ENCODE measurements at places on chromosomes 3 and 15.

DNA sequence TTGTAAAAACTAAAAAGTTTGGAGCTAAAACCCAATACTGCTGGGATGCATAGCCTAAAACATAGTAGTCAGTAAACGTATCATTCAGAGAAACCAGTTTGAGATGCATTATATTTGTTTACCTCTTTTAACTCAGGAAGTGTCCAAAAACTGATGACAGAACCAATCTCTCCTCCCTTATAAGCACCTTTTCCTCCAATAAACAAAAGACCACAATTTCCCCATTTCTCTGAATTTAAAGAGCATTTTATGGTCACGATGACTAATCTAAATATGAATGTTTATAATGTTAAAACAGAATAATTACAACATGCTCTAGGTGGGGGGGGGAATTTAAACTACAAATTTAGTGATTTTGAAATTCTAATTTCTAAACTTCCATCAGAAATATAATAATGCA lies 58.5 kb downstream of the CEP63 start:
- DNase-seq, result no peak

DNA sequence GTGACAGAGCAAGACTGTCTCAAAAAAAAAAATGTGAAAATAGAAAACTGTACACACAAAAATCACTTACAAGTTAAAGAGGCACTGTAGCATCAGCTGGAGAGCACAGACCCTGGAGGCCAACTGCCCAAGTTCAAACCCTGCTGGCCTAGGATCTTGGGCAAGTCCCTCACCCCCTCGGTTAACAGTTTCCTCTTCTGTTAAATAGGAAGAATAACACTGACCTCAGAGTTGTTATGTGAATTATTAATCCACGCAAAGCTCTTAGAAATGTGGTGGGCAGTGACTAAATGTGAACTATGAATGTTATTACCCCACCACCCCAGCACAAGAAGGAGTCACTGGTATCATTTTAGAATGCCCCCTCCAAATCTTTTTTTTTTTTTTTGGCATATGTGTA lies 11.2 kb downstream of the CIB1 start:
- no peak for DNase-seq

- no peak for DNase-seq
These were observed 36.9 kb downstream of the RFTN1 start for GRCh38 chr3:16476636-16477035.

DNA sequence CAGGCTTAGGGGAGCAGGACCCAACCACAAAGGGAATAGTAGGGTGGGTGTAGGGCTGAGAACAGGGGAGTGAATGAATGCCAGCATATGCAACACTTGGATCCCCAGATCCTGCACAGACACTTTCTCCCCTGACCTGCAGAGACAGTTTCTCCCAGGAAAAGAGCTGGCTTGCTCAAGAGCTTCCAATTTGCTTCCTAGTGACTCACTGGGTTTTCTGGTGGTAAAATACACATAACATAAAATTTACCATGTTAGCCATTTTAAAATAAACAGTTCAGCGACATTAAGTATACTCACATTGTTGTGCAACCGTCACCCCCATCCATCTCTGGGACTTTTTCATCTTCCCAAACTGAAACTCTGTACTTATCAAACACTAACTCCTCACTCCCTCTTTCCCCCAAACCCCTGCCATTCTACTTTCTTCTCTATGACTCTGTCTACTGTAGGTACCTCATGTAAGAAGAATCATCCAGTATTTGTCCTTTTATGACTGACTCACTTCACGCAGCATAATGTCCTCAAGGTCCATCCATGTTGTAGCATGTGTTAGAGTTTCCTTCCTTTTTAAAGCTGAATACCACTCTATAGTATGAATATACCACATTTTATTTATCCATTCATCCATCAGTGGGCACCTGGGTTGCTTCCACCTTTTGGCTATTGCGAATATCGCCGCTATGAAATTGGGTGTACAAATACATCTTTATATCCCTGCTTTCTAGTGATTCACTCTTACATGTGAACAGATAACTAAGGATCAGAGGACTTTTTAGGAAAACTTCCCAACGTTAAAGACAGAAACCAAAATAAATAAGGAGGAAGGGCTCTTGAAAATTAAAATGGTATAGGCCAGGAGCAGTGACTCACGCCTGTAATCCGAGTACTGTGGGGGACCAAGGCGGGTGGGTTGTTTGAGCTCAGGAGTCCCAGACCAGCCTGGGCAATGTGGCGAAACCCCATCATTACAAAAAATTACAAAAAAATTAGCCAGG lies 95.6 kb upstream of the TJP1 start:
- DNase-seq, result no peak

DNA sequence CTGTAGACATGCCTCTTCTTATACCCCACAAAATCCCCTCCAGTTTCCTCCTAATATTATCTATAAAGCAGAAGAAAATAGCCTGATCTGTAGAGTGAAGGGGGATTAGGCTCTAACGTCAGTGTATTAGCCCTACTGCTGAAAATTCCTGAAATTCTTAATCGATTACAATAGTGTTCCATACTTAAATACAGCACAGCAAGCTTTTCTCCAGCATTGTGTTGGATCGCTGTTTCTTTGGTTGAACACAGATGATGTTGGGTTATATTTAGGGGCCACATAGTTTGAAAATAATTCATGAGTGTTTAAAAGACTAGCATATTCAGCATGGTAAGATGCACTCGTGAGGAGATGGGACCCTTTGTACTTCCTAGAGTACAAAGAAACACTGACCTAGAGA lies 52.5 kb downstream of the PIAS1 start:
- DNase-seq, result no peak

All from DND-41 (cell line).